ENCODE measurements at places on chromosomes 6 and 20.

- peak; percentile 41 for DNase-seq
These were observed 551 bp downstream of the SYNCRIP start for GRCh38 chr6:85641897-85642773.

- DNase-seq: no peak
These were observed 18.2 kb downstream of the FBXL4 start for GRCh38 chr6:98929498-98930060.

DNA sequence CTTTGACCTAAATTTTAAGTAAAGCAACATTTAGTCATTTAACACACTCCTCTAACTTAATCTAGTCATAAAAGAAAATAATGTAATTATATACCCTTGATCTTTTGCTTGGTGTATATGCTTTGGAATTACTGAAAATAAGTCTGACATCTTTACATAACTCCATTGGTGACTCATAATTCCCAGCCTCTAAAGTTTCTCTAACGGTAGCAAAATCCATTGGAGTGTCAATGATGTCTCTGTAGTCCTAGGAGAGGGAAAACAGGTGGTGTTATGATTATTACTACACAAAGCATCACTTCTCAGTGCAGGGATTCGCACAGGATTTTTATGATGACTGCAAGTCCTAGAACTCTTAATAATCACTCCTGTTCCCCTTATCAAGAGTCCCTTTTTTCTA, 80.2 kb downstream of the IRAK1BP1 start:
- DNase-seq: no peak

- no peak for DNase-seq
These were observed 127.7 kb downstream of the ASCC3 start for GRCh38 chr6:100753421-100753820.

DNA sequence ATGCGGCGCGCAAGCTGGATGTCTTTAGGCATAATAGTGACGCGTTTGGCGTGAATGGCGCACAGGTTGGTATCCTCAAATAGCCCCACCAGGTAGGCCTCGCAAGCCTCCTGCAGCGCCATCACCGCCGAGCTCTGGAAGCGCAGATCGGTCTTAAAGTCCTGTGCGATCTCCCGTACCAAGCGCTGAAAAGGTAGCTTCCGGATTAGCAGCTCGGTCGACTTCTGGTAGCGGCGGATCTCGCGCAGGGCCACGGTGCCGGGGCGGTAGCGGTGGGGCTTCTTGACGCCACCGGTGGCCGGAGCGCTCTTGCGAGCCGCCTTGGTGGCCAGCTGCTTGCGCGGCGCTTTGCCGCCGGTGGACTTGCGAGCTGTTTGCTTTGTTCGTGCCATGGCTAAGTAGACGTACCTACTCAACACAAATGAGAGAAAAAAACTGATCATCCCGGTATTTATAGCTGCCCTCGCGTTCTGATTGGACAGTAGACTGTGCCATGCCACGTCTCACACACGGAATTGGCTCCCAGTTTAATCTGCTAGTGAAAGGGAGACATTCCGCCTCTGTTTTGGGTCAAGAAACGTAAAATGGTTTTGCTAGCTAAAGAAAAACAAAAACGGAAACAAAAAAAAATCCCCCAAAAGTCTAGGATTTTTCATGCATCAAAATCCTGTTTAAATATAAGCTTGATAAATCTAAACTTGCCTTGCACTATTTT, 40.1 kb downstream of the OR2B2 start:
- peak; percentile 74 for DNase-seq

- no peak for DNase-seq
These were observed 81.4 kb downstream of the SLX4IP start for GRCh38 chr20:10516529-10516928.

- no peak for DNase-seq
These were observed 181.9 kb upstream of the PCSK2 start for GRCh38 chr20:17044891-17045290.

GRCh38 chr20:37821696-37822095, 81.2 kb upstream of the VSTM2L start:
- no peak for DNase-seq

GRCh38 chr20:50459124-50459918, 50.9 kb upstream of the PTPN1 start:
- DNase-seq: no peak
